K562 (cell line): ENCODE measurements at places on chromosomes 1 and 21. TPM values are rescaled to one million over a fixed set of nuclear protein-coding genes. Genes with fewer than 3 reads are reported as not detected.

GRCh38 chr1:67335411-67335810 lies 27.7 kb downstream of the IL12RB2 start:
- DNase-seq = no peak

GRCh38 chr1:78385744-78386462 lies 104.9 kb upstream of the PTGFR start:
- no peak for DNase-seq

DNA sequence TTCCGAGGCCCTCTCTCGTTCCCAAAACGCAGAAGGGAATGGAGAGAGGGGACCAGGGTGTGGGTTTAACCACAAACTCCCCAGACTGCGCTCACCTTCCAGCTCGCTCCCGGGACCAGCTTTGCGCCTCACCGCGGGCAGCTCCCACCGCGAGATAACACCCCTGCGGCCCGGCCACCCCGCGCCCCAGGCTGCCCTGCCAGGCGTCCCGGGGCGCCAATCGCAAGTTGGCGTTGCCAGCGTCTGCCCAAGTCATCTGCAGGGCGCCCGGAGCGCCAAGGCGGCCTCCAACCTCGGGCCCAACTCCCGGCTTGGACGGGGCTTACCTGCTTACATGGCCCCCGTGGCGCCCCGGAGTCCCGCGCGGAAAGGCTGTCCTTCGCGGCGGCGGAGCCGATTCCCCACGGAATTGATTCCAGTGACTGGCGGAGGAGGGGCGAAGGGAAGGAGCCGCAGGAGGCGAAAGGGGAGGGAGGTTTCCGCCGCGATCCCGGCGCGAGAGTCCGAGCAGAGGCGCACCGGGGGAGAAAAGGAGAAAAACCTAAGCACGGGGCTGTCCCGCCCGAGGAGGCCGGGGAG lies 456 bp downstream of the PTPN14 start:
- DNase-seq = no peak

GRCh38 chr1:228016653-228017355 lies 10.0 kb downstream of the WNT3A start:
- DNase-seq = no peak

DNA sequence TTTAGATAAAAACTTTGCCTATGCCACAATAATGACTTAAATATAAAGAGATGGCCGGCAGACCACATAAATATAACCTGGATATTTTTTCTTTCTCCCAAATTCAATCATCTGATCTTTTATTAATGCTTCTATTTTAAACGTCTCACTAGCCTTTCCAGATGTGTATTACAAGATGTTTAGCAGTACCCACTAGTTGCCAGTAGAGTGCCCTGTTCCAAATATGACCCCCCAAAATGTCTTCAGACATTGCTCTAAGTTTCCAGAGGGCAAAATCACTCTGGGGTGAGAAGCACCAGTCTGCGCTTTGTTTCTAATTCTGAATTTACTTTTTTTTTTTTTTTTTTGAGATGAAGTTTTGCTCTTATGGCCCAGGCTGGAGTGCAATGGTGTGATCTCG lies 268.1 kb downstream of the GRIK1 start:
- peak; percentile 47 for DNase-seq

- no peak for DNase-seq
Measured at GRCh38 chr1:181655756-181656155, 172.4 kb downstream of the CACNA1E start.

DNA sequence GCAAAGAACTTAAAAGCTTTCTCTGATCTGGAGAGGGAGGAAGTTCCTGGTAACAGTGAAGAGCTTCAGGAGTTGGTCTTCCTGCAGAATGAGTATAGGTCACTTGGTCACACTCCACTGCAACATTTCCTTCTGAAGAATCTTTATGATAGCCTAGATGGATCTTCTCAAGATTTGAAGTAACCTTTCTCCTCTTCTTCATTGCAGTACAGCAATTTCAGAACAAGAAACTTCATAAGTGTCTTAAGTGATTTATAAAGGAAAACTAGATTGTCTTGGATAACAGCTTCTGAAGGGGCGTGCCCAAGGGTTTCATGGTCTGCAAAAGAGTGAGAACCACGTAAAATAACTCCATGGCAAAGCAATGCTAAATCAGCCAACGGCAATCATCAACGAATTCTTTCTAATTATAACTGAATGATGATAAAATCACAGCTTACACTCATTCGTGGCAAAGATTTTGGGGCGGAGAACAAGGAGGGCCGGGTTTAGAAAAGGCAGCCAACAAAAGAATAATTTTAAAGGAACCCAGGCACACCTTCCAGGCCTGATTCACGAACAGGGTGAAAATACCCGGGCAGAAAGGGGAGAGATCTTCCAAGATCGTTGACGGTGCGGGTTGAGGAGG lies 53.9 kb upstream of the ASPM start:
- no peak for DNase-seq

DNA sequence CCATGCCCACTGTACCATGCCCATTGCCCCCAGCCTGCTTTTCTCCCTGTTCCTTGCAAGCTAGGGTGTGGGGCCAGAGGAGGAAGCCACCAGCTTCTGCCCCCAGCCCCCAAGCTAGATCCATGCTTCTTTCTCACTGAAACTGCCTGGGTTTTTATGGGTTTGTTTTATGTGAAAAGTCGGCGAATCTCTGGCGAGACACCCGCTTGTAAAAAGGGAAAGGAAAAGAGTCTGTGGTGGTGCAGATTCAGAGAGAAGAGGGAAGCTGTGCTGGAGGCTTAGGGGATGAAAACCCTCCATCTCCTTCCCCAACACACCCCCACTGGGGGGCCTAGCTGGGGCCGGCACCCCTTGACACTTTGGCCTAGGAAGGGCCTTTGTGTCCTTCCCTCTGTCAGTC lies 26.2 kb downstream of the GRHL3 start:
- DNase-seq = no peak

- DNase-seq = no peak
Measured at GRCh38 chr1:158199849-158200248, 19.2 kb downstream of the CD1D start.

- peak; percentile 77 for DNase-seq
Measured at GRCh38 chr1:183470961-183471742, 1.1 kb upstream of the SMG7 start.

DNA sequence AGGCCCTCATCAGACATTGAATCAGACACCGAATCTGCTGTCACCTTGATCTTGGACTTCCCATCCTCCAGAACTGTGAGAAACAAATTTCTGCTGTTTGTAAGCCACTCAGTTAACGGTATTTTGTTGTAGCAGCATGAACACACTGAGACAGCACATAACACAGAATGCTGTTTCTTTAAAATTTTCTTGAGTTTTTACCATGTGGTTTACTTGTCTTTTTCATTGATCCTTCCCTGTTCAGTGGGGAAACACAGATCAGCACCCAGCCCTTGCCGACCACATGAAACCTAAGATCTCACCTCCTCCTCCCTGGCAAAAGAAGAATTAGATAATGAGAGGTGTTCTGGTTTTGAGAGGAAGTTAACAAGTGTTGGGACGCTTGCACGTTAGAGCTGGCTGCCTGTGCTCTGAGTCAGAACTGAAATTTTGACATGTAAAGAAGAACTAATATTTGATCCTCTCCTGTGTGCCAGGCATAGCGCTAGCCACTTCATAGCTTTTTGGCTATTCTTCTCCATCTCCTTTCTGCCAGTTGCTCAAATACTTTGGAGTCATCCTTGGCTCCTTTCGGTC lies 179.6 kb downstream of the DHRS3 start:
- no peak for DNase-seq

GRCh38 chr1:234839663-234840062 lies 229.7 kb upstream of the IRF2BP2 start:
- DNase-seq = no peak

DNA sequence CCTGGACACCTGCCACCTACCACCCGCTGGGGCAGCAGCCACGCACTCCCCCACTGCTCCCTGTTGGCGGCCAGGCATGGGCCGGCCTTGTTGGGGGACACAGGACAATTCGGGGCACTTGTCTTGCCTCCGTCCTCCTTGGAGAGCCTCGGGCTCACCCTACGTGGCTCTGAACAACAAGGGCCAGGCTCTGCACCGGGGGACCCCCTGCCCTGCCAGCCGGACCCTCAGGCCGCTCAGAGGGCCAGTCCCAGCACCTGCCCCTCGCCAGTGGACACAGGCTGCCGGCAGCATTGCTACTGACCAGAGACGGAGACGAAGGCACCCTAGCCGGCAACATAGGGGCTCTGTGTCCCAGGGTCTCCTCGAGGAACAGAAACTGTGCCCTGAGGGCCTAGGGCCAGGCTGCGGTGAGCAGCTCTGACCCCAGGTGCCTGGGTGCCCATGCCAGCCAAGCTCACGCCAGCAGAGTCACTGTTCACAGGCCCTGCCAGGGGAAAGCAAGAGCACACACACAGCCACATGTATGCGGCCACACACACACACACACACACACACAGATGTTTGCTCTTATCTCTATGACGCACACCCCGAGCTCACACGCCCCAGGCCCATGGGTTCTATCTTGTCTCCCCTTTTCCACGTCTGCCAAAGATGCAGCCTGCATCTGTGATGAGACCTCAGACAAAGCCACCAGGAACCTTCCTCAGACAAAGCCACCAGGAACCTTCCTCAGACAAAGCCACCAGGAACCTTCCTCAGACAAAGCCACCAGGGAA lies 45.9 kb downstream of the MORN1 start:
- DNase-seq = peak; percentile 67

DNA sequence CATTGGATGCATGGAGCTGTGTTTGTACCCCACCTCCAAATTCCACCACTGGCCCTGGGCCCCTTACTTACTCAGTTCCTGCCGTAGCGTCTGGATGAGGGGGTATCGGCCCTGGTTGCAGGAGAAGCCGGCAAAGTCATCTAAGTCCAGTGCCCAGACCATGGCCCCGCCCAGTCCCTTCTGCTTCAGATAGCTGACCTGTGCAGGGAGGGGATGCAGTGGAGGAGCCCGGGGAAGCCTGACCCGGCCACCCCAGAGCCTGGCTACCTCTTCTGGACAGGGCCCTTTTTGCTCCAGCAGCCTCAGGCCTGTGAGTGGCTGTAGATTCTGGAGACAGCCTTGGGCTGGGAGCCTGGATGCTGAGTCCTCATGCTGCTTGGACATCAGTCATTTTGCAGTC lies 11.8 kb downstream of the CHIT1 start:
- DNase-seq = no peak

GRCh38 chr1:115729756-115730155 lies 38.8 kb downstream of the CASQ2 start:
- no peak for DNase-seq

- no peak for DNase-seq
Measured at GRCh38 chr1:228913626-228914414, 178.5 kb downstream of the RHOU start.

DNA sequence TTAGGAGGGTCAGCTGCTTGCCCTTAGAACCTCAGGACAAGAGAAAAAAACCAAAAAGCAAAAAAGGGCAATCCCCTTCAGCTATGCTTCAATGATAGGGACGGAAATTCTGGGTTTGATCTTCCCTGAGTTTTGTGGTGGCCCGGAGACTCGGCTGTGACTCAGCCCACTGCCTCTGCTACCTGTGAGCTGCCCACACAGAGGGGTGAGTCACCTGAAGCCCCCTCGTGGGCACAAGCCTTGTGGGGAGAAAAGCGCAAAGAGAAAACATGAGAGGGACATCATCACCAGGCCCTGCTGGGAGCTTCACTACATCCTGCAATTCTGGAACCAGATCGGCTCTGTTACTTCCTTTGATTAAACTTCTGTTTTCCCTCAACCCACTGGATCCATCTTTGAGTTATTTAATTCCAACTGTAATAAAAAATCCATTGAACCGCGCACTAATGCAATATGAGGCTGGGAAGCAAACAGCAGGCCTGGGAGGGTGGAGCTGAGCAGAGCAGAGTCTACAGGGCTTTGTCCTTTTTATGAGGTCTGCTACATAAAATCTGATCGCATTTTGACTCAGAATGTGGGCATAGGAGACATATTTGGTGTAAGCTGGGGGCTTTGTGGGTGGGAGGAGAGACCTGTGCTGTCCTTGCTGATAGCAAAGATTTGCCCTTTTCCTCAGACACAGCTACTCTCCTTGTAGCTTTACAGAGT lies 58.7 kb upstream of the STUM start:
- DNase-seq = no peak

- peak; percentile 39 for DNase-seq
Measured at GRCh38 chr1:105102371-105102770, 1352.7 kb downstream of the AMY1C start.

DNA sequence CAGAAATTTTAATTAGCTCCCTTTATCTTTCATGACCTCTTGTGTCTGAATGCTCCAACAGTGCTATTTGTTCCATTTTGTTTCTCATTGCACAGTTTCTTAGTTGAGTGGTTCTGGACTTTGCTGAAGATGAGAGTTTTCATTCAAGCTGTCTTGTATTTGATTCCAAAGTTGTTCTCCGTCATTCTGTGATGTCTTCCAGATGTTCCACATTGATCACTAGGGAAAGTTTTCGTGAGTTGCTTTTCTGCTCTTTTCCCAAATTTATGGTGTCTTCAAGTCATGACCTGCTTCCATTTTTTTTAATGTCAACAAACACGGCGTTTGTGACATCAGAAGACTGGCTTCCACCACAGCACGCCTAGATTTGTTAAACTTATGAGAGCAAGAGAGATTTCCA lies 575.5 kb downstream of the MRPL39 start:
- no peak for DNase-seq

GRCh38 chr1:180181048-180181447 lies 26.4 kb downstream of the QSOX1 start:
- DNase-seq = peak; percentile 54

DNA sequence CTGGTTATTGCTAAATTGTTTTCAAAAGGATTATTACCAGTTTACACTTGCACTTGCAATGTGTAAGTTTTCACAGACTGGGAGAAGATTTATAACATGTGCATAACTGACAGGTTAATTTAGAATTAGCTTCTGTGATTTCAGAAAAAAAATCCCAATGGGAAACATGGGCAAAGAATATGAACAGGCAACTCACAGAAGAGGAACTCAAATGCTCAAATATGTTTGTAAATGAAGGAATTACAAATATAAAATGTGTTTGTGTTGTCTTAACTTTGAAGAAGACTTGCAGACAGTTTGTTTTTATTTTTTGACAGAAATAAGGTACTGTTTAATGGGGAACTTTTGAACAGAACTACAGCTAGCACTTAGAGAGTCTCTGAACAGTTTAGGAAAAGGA lies 8.4 kb downstream of the TSEN15 start:
- no peak for DNase-seq

DNA sequence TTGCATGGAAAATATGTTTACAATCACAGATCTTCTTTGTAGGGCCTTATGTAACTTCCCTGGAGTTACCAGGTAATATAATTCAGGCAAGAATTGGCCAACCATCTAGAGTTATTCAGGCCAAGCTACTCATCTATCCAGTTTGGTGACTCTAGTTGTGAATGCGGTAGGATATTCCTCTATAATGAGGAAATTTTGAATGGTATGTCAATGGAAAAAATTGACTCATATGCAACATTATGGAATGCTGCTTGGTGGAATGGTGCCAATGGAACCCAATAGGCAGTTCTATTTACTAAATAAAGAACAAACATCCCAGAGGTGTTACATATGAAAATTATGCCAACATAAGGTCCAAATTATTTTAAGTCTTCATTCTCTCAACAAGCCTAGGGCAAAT lies 5.6 kb upstream of the TNFSF18 start:
- no peak for DNase-seq

The SUSD4 gene
- 0.09 TPM in 1 of 2 replicates, not detected in the other for total RNA-seq

The CACNA1S gene
- not detected in 2 replicates for total RNA-seq

The EPHA8 gene
- not detected in 2 replicates for total RNA-seq

The FCAMR gene
- total RNA-seq = not detected in 2 replicates

The DNAJC6 gene
- 44.5 and 45.5 TPM in 2 replicates for total RNA-seq

The SLC45A3 gene
- 2.5 and 3.0 TPM in 2 replicates for total RNA-seq

The GPR37L1 gene
- not detected in 2 replicates for total RNA-seq

The CD1D gene
- 0.07 TPM in 1 of 2 replicates, not detected in the other for total RNA-seq

The NT5C1A gene
- not detected in 2 replicates for total RNA-seq

The MATN1 gene
- 1.8 and 2.3 TPM in 2 replicates for total RNA-seq

The SLC35F3 gene
- total RNA-seq = 0.07 and 0.11 TPM in 2 replicates

The TPTE gene
- total RNA-seq = 0.95 and 1.4 TPM in 2 replicates

The CYP4Z1 gene
- not detected in 2 replicates for total RNA-seq

The CLSTN1 gene
- total RNA-seq = 32.5 TPM in 2 replicates

The MYBPH gene
- not detected in 2 replicates for total RNA-seq

The NMNAT1 gene
- total RNA-seq = 7.8 and 8.1 TPM in 2 replicates
